H7 (cell line): ENCODE measurements at places on chromosomes 12 and 14. TPM values are rescaled to one million over a fixed set of nuclear protein-coding genes. Genes with fewer than 3 reads are reported as not detected.

- DNase-seq: no peak
Observed at GRCh38 chr14:47300796-47301195, 374.6 kb downstream of the MDGA2 start.

- no peak for DNase-seq
Observed at GRCh38 chr14:101167428-101167827, 263.9 kb upstream of the RTL1 start.

DNA sequence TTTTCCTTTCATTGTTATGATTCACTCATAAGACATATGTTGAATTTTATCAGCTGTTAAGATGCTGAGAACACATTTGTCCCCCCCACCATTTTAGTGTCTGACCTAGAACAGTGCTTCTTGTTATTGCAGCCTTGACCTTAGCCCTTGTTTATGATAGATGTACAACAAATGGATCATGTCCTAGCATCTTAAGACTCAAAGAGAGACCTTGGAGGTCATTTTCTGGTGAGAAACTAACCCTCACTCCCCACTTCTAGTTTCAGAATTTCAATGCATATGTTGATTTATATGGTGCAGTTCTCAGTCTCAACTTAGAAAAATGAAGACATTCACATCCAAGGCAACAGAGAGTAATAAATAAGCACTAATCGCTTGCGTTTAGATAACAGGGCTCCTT is 391.2 kb downstream of the AEBP2 start:
- DNase-seq: no peak

GRCh38 chr12:126960709-126961108 is 1306.3 kb upstream of the TMEM132C start:
- no peak for DNase-seq

GRCh38 chr12:105659355-105660075 is 329.0 kb downstream of the C12orf75 start:
- no peak for DNase-seq

DNA sequence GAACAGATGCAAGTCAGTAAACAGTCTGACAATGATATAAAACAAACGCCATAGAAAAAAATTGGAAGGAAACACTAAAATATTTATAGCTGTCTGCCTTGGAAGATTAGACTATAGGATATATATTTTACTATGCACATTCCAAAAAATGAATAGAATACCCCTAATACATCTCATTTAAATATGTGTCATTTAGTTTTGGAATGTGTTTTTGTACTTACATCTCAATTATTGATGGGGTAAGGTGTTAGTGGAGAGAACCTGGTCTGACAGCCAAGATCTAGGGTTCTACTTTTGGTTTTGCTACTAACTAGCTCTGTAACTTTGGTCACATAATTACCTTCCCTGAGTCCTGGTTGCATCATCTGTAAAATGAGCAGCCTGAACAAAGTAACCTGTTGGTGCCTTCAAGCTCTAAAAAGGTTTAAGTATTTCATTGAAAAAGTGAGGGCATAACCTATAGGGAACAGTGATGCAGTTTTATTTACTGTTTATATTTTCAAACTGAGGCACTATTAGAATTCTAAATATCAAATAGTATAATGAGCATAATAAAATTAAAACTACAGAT is 28.6 kb upstream of the SLC6A13 start:
- DNase-seq: no peak

GRCh38 chr12:127162902-127163301 is 1104.1 kb upstream of the TMEM132C start:
- DNase-seq: no peak

- DNase-seq: no peak
Observed at GRCh38 chr14:67559639-67560038, 26.5 kb downstream of the PLEKHH1 start.

GRCh38 chr14:60350366-60350720 is 101.3 kb downstream of the PPM1A start:
- DNase-seq: no peak

- DNase-seq: no peak
Observed at GRCh38 chr12:25248137-25248536, 2.6 kb downstream of the KRAS start.

GRCh38 chr12:84201976-84202375 is 710.6 kb downstream of the SLC6A15 start:
- no peak for DNase-seq

GRCh38 chr14:30655124-30655523 is 33.0 kb downstream of the SCFD1 start:
- DNase-seq: no peak

DNA sequence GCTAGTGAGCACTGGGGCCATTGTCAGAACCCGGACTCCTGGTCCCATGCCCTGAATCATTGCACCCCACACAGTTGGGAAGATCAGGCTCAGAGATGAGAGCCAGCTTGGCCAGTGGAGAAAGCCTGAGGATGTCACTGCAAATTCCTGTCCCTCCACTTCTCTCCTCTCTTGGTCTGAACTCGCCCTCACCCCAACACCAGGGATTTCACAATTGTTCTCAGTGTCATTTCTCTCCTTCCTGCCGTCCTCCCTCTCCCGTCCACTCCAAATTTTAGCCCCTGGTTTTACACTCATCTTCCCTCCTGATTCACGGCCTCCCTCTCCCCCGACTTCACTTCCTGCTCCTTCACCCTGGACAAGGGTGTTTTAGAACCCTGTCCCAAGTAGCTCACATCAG is 11.1 kb downstream of the KRT75 start:
- DNase-seq: no peak

- no peak for DNase-seq
Observed at GRCh38 chr12:3417937-3418462, 73.0 kb upstream of the PRMT8 start.

GRCh38 chr12:103182299-103182698 is 224.8 kb downstream of the ASCL1 start:
- DNase-seq: no peak

DNA sequence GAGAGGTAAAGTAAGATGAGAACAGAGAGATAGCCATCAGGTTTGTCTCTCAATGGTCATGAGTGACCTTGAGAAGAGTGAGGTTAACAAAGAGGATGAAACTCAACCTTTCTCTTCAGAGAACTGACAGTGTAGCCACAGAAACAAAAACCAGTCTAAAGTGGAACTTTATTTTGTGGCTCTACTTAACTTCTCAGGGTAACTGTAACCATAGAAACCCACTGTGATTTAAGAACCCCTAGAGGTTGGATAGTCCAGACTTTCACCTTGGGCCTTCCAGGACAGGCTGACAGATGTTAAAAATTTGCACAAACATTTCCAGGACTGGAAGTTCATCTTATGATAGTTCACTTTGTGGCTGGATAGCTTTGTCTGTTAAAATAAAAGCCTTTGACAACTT is 48.5 kb downstream of the ATP23 start:
- DNase-seq: no peak

DNA sequence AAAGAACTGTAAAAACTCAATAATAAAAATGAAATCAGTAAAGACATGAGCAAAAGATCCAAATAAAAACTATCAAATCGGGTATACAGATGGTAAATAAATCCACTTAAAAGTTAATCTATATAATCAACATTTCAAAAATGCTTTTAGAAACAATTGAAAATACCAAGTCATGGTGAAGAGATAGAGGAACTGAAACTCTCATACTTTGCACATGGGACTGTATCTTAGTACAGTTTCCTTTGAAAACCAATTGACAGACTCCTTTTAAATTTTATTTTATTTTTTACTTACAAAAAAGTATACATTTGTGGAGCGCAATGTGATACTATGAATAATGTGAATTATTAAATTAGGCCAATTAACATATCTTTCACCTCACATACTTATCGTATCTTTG is 98.6 kb upstream of the FAR2 start:
- no peak for DNase-seq

DNA sequence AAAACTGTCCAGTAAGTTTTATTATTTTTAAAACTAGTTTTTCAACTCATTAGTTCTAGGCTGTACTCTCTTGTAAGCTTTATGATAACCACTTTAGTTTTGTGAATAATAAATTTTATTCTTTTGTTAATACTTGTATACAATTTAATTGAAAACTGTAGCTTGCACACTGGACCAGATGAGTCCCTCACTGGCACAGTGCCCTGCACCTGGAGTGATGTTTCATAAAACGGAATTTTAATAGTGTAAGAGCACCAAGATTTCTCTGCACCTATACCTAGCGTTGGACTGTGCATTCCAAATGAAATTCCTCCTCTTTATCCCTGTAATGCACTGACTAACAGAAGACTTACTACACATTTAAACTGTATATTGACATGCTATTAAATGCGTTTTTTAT is 80.8 kb downstream of the PRIMA1 start:
- no peak for DNase-seq

GRCh38 chr12:100248886-100249285 is 18.0 kb downstream of the DEPDC4 start:
- no peak for DNase-seq

GRCh38 chr14:64405295-64405694 is 17.1 kb downstream of the MTHFD1 start:
- DNase-seq: no peak

DNA sequence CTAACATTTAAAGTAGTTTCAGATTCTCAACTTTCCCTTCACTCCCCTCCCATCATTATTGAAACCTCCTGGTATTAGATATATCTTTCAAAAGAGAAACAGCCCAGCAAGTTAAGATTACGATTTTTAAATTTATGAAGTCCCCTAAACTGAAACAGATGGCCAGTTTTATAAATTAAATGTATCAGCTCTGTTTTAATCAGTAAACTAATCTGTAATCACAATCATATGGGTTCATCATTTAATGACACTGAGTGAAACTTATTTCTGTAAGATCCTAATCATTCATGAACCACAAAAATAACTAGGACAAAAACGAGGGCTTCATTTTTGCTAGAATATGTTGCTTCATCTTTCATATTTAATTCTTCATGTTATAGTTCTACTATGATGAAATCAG is 137.8 kb downstream of the EPS8 start:
- DNase-seq: no peak

GRCh38 chr12:85016413-85016812 is 19.7 kb downstream of the TSPAN19 start:
- no peak for DNase-seq

DNA sequence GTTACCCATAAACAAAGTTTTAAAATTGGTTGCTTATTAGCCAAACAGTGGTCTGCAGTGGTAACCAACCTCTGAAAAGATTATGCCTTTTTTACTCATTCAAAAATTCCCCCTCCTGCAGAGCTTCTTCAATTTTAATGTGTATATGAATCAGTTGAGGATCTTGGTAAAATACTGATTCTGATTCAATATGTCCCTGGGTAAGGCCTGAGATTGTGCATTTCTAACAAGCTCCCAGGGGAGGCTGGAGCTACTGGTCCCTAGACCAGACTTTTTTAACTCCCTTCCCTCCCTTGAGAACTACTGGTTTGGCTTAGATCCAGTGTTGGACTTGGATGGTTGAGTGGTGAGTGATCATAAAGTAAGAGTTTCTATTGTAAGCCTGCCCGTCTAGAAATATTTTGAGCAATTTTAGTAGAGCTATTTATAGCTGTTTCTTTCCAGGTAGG is 90.2 kb downstream of the FUT8 start:
- no peak for DNase-seq

- DNase-seq: no peak
Observed at GRCh38 chr14:64450255-64450654, 15.0 kb upstream of the AKAP5 start.

- DNase-seq: no peak
Observed at GRCh38 chr12:68190301-68190700, 30.8 kb upstream of the IFNG start.

DNA sequence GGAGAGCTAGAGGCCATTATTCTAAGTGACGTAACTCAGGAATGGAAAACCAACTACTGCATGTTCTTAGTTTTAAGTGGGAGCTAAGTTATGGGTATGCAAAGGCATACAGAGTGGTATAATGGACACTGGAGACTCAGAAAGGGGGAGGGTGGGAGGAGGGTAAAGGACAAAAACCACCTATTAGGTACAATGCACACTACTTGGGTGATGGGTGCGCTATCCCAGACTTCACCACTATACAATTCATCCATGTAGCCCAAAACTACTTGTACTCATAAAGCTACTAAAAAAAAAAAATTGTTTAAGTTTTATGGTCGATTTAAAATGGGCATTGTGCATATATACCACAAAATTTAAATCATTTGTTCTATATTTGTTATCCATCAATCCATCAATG is 24.3 kb downstream of the SLC41A2 start:
- DNase-seq: no peak

- no peak for DNase-seq
Observed at GRCh38 chr14:105333020-105333490, 18.5 kb downstream of the PACS2 start.

DNA sequence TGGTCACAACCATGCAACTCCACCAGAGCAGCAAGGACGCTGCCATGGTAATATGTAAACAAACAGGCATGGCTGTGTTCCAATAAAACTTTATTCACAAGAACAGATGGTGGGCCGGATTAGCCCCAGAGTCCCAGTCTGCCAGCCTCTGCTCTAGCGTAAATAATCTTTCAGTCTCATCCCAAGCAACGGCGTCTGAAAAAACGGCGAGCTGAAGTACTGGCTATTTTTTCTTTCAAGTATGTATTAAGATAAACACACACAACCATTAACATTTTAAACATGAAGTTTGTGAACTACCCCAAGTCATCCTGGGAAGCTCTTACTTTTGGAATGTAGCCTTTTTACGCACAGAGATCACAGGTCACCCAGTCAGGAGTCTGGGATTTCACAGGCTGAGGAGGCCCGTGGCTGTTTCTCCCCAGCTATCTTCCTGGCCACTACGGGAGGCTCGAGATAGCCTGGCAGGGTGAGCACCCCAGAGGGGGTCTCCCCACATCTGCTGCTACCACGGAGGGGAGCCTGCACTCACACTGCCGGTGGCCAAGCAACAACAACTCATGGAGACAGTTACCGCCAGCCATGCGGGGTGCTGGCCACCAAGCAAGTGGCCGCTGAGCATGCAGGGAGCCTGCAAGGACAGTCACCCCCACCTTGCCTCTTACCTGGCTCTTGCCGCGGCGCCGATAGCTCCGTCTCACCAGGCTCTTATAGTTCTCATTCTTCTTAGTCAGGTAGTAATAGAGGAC is 124.6 kb downstream of the RFLNA start:
- DNase-seq: no peak

DNA sequence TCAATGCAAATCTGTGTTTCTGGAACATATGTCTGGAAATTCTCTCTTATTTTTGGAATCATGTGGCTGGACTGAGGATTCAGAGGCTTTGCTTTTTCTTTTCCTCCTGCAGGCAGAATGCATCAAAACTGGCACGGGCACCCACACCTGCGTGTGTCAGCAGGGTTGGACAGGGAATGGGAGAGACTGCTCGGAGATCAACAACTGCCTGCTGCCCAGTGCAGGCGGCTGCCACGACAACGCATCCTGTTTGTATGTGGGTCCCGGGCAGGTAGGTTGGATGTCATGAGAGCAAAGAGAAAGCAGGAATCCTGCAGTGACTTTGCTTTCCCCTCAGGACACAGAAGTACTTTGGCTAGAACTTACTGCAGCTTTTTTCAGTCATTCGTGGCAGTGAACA is 90.3 kb downstream of the STAB2 start:
- DNase-seq: no peak

GRCh38 chr12:46698003-46698402 is 127.8 kb downstream of the SLC38A4 start:
- no peak for DNase-seq

GRCh38 chr14:63725786-63726460 is 1.9 kb downstream of the SGPP1 start:
- DNase-seq: no peak

PRKAB1 gene
- 22.4 and 26.6 TPM in 2 replicates for total RNA-seq

HOXC12 gene
- not detected in 2 replicates for total RNA-seq

PLEKHD1 gene
- 0.10 and 0.37 TPM in 2 replicates for total RNA-seq

SERPINA3 gene
- total RNA-seq: not detected in 2 replicates

ADSS1 gene
- 10.3 and 11.2 TPM in 2 replicates for total RNA-seq

CCDC88C gene
- 25.2 and 34.0 TPM in 2 replicates for total RNA-seq

LHX5 gene
- total RNA-seq: 0.07 and 0.85 TPM in 2 replicates

RERGL gene
- 0.66 TPM in 1 of 2 replicates, not detected in the other for total RNA-seq

SLCO1B3 gene
- total RNA-seq: not detected in 2 replicates

ASB2 gene
- total RNA-seq: 0.21 TPM in 1 of 2 replicates, not detected in the other

TAS2R10 gene
- 0.10 TPM in 1 of 2 replicates, not detected in the other for total RNA-seq

CIROP gene
- 0.42 TPM in 1 of 2 replicates, not detected in the other for total RNA-seq
